ENCODE measurements at places on chromosomes 3 and 15.

- peak; percentile 86 for DNase-seq
These were observed 36.8 kb downstream of the MUC4 start for GRCh38 chr3:195774917-195775316.

- DNase-seq: no peak
These were observed 30.2 kb downstream of the BCL2L10 start for GRCh38 chr15:52082197-52083036.

DNA sequence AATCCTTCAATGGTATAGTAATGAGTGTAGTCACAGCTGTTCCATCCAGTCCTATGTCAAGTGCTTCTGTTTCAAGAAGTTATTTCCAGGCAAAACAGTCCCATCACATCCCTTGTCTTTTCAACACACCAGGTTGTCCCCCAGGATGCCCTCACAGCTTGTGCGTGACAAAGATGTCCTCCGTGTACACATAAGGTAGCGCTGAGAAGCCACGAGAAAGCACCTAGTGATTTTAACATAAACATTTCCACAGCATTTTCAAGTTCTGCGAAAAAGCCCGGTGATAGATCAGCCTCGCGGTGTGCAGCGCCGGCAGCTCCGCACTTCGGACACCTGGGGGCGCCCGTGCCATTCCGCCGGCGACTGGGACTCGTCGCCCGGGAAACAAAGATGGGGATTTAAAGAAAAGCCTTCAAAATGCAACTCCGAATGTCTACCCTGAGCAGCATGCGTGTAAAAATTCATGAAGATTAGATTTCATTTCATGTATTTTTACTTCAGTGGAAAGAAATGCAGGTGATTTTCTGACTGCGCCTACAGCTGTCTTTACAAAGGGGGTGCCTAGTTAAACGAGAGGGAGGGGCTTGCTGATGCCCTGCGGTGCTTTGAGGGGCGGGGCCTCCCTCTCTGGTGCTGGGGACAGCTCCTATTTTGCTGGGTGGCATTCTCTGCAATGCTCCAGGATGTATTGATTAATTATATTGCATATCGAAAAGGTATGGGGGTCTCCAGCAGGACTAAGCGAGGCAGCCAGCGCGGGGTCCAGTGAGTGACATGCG, 49.9 kb downstream of the KY start:
- DNase-seq: peak; percentile 94

GRCh38 chr3:48219543-48219942, 3.8 kb upstream of the CAMP start:
- DNase-seq: no peak

DNA sequence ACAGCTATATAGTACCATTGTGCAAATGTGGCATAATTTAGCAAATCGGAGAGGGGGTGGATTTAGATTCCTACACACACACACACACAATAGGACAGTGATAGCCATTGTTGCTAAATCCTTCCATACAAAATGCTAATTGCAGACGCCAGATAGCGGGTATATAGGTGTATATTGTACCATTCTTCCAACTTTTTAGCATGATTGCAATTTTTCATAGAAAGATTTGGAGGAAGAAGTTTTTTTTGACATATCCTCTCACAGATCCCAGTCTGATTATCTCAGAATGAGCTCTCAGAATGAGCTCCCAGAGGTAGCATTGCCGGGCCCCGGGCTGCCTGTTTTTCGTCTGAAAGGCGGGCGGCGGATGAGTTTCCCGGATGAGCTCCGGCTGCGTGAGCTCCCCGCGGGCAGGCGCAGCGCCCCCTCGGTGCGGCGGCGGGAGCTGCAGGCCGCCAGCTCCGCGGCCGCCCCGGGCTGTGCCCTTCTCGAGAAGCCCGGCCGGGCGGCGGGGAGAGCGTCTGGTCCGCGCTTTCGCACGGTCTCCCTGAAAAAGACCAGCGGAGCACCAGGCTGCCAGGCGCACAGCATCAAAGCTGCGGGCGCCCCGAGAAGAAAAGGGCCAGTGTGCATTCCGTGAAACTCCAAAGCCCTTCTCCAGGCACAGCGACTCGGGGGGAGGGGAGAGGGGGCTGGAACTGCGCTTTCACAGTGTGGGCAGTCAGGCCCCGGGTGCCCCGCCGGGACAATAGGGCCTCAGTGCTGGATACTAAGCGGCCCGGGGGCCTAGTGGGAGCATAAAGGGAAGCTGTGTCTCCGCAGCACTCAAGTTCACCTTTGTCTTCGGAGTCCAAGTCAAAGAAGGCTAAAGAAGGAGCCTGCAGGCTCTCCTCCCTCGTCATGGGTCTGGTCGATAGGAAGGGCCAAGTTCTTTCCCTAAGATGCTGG, 12.0 kb upstream of the SHC4 start:
- peak; percentile 95 for DNase-seq

DNA sequence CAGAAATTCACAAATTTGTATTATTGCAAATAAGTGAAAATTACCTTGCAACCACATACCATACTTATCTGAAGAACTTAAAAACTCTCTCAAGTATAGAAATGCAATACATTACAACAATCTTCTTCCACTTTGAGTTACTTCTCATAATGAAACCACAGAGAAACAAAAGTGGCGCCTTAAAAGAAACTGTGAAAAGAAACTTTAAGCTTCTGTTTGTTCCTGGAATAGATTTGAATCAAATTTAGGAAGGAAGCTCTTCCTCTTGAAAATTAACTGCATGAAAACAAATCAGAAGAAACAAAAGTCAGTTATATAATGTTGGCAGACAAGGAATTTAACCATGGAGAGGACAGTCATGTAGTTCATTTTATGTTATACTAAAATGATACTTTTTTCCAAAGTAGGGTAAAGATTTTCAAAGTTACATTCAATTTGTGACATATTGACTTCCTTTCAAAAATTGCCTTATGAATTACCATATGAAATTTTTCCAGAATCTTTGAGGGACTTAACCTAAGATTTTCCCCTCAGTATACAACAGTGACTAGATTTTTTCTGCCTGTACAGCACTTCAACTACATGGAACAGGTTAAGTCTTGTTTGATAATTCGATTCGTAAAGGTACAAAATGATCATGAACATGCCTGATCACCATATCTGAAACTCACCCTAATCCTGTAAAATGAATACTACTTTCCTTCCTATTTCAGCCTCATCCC, 57.6 kb upstream of the TNFSF10 start:
- DNase-seq: no peak

GRCh38 chr3:9690451-9691450, 12.9 kb upstream of the CPNE9 start:
- no peak for DNase-seq

GRCh38 chr15:59154243-59154642, 49.3 kb downstream of the CCNB2 start:
- no peak for DNase-seq

- DNase-seq: no peak
These were observed 15.5 kb downstream of the RABL3 start for GRCh38 chr3:120726791-120727190.

GRCh38 chr3:58064923-58065638, 56.9 kb downstream of the FLNB start:
- DNase-seq: peak; percentile 4

DNA sequence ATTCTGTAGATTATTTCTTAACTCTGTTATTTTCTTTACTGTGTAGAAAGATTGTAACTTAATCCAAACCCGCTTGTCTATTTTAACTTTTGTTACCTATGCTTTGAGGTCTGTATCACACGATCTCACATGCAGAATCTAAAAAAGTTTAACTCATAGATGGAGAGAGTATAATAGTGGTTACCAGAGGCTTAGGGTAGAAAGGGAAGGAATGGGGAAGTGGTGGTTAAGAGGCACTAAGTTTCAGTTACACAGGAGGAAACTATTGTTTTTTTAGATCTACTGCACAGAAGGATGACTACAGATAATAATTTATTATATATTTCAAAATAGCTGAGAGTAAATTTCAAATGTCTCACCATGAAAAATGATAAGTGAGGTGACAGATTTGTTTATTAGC, 515.2 kb downstream of the RSL24D1 start:
- DNase-seq: no peak

DNA sequence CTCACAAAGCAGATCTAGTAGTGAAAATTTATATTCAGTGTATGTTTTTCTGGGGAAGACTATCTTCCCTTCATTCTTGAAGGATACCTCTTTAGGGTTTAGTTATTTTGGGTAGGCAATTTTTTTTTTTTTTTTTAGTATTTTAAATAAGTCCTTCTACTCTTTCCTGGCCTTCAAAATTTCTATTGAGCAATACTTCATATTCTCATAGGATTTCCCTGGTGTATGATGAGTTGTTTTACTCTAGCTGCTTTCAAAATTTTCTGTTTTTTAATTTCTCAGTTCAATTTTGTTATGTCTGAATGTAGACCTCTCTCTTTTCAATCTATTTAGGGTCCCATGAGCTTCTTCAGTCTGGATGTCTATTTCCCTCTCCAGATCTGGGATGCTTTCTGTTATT, 74.3 kb upstream of the PLSCR4 start:
- no peak for DNase-seq

- DNase-seq: no peak
These were observed 64.1 kb upstream of the ABHD17C start for GRCh38 chr15:80630981-80631380.

DNA sequence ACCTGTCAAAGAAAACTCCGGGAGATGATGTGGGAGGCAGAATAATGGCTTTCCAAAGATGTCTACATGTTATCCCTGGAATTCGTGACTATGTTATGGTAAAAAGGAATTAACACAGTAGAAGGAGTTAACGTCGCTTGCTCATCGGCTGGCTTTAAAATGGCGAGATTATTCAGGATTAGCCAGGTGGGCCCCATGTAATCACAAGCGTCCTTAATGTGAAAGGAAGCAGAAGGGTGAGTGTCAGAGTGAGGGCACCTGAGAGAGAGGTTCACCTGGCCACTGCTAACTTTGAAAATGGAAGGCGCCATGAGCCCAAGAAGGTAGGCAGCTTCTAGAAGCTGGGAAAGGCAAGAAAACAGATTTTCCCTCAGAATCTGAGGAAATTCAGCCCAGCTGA, 557.2 kb downstream of the EPHB1 start:
- DNase-seq: no peak

DNA sequence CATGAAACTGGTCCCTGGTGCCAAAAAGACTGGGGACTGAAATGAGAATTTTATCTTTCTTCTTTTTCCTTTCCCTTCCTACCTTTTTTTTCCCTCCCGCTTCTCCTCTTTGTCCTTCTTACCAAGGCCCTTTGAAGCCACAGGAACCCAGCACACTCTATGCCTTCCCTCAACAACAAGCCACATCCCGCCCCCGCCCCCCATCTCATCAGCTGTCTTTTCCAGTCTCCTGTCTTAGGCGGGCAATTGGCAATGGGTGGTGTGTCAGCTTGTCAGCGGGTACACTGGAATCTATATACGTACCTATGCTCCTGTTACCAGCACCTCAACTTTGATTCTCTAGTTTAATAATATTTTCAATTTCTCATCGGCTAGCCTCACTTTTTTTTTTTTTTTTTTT, 56.3 kb upstream of the CHD2 start:
- DNase-seq: no peak

GRCh38 chr15:98548139-98548971, 100.0 kb upstream of the IGF1R start:
- DNase-seq: peak; percentile 54

GRCh38 chr15:75456710-75457109, 5.2 kb upstream of the SIN3A start:
- DNase-seq: no peak

DNA sequence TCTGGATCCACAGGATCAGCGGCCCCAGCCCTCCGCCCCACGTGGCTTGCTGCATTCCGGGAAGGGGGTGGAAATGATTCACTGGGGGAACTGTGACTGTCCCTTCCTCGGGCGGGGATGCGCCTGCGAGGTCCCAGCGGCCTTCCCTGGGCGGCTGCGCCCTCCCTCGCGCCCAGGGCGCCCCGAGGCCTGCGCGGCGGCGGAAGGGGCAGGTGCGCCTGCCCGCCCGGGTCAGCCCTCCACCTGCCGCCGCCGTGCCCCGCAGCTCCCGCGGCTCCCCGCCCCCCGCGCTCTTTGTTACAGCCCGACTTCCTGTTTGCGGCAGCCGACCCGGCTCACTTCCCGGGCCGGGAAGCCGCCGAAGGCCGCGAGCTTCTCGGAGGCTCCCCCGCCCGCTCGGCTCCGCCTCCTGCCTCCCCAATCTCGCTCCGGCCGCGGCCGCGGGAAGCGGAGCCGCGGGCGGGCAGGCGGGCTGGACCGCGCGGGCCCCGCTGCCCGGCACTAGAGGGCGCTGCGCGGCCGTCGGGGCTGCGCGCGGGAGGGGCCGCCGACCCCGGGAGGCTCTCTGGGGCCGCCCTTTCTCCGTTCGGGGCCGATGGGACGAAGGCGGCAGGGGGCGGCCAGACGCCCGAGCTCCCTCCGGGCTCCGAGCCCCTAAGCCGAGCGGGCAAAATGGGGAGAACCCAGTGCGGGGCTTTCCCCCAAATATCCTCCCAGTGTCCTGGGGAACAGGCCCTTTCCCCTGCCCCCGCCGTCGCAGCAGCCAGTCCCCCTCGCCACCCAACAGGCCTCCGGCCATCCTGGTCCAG, 11.5 kb upstream of the CHAC1 start:
- peak; percentile 97 for DNase-seq

- DNase-seq: no peak
These were observed 63.6 kb downstream of the SMAD6 start for GRCh38 chr15:66765478-66766281.

DNA sequence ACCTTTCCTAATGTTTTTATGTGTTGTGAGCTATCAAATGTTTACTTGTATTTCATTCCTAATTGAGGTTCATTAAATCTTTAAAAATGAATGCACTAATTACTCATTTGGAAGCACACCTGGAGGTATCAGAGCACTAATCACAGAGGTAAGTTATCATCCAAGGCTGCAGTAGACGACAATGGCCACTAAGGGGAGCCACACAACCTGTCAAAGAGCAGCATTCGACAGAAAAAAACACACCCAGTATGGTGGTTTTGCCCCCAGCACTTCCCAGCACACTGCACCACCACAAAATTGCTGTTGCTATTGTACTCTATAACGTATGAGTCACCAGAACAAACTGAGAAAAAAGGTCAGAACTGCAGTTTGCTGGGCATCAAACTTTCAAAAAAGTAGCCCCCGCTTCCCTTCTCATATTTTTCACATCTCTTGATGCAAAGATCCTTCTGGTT, 205.9 kb upstream of the IGF1R start:
- peak; percentile 73 for DNase-seq

DNA sequence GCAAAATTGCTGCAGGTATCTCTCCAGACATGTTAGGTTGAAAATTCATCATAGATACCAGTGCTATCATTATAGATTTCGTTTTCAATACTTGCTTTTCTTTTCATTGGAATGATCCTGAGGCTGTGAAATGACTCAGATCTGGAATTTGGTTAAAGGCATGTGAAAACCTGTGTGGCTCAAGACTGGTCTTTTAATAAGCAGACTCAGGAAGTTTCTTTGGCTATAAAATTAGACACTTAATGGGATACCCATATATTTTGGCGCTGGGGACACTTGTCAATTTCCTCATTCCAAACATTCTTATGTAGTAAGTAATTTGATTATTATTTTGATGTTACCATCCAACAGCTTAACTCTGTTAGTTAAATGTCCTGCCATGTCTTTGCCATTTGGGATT, 1041.1 kb upstream of the GBE1 start:
- DNase-seq: no peak

- no peak for DNase-seq
These were observed 108.5 kb upstream of the CMC1 start for GRCh38 chr3:28132941-28133340.

GRCh38 chr3:172102883-172103310, 63.5 kb downstream of the FNDC3B start:
- no peak for DNase-seq
